ENCODE measurements at places on chromosomes 12 and 14.

DNA sequence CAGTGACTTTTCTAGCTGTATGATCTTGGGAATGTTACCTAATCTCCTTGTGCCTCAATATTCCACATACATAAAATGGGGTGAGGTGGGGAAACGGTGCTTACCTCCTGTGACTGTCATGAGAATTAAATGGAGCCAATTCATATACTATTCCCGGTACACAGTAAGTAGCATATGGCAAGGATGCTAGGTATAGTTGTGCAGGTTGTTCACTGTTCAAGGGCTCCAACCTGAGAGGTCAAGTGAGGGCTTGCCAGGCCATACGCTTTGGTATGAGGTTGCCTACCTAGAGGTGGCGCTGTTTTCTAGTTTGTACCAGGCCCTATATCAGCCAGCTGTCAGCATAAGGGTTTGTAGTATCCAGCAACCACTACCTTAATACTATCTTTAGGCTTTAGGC is 3.6 kb upstream of the BATF start:
- DNase-seq = peak; percentile 61

GRCh38 chr12:2250797-2251196 is 198.0 kb downstream of the CACNA1C start:
- DNase-seq = no peak

- DNase-seq = no peak
Observed at GRCh38 chr14:20177433-20177974, 13.2 kb upstream of the OR11G2 start.

- DNase-seq = no peak
Observed at GRCh38 chr14:72026536-72026935, 94.3 kb downstream of the RGS6 start.

- DNase-seq = no peak
Observed at GRCh38 chr12:131694116-131694838, 16.6 kb upstream of the SFSWAP start.

- no peak for DNase-seq
Observed at GRCh38 chr14:23831596-23831995, 122.0 kb upstream of the DHRS4 start.

GRCh38 chr14:101076451-101077198 is 173.1 kb upstream of the RTL1 start:
- DNase-seq = no peak

GRCh38 chr14:68975667-68976066 is 3.4 kb downstream of the ACTN1 start:
- DNase-seq = no peak

DNA sequence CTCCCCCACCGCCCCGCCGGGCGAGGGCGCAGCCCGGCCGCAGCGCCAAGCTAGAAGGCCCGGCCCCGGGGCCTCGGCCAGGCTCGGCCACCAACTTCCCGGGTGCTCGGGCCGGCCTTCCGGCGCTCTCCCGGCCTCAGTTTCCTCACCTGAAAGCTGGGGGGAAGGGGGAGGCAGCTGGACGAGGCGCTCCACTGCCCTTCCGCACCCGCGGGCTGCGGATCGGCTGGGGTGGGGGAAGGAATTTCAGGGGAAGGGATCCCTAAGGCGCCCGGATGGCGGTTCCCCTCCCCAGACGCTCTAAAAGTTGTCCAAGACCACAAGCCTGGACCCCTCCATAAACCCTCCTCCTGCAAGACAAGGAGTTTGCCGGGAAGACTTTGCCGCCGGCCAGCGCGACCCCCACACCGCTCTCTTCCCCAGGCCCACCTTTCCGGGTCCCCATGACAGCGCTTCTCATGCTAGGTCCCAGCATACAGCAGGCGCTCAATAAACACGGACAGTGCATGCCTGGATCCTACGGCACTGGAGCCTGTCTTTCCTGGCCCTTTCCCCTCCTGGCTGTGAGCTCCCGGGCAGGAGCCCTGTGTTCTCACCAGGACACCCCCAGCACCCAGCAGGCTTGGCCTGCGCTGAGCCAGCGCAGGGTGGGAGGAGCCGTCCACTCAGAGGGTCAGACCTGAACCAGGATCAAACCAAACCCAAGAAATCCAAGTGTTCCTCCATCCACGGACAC is 18.1 kb downstream of the BEGAIN start:
- DNase-seq = no peak

DNA sequence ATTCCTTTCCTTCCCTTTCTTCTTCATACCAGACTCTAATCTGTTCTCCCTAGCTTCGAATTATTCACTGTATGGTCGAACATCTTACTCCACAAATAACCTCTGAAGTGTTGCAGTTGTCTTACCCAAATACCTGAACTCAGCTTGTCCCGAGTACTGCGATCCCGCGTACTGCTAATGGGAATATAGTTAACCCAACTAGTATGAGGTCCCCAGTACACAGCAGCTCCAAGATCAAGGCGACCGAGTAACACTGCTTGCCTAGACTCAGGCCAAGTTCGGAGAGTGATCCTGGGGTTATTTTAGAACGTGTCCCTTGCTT is 462 bp upstream of the ETNK1 start:
- DNase-seq = no peak

- DNase-seq = no peak
Observed at GRCh38 chr12:88546853-88547252, 33.4 kb downstream of the KITLG start.

- no peak for DNase-seq
Observed at GRCh38 chr12:67826946-67827720, 162.1 kb upstream of the IFNG-AS1 start.

GRCh38 chr12:102629262-102629888 is 149.0 kb upstream of the IGF1 start:
- DNase-seq = no peak

- DNase-seq = peak; percentile 10
Observed at GRCh38 chr14:99821519-99822508, 28.6 kb downstream of the EML1 start.

Data from CD4-positive, alpha-beta T cell treated with Interleukin-12 subunit alpha and Interleukin-12 subunit beta, for 1 hour (primary cell).